ENCODE measurements at places on chromosomes 5 and 9. TPM values are rescaled to one million over a fixed set of nuclear protein-coding genes. Genes with fewer than 3 reads are reported as not detected.
A peak's percentile ranks its signal among the peaks of the same experiment; 100 is the strongest.

The CTSV gene
- 0.27 TPM for total RNA-seq

The MTREX gene
- total RNA-seq: 69.9 TPM

DNA sequence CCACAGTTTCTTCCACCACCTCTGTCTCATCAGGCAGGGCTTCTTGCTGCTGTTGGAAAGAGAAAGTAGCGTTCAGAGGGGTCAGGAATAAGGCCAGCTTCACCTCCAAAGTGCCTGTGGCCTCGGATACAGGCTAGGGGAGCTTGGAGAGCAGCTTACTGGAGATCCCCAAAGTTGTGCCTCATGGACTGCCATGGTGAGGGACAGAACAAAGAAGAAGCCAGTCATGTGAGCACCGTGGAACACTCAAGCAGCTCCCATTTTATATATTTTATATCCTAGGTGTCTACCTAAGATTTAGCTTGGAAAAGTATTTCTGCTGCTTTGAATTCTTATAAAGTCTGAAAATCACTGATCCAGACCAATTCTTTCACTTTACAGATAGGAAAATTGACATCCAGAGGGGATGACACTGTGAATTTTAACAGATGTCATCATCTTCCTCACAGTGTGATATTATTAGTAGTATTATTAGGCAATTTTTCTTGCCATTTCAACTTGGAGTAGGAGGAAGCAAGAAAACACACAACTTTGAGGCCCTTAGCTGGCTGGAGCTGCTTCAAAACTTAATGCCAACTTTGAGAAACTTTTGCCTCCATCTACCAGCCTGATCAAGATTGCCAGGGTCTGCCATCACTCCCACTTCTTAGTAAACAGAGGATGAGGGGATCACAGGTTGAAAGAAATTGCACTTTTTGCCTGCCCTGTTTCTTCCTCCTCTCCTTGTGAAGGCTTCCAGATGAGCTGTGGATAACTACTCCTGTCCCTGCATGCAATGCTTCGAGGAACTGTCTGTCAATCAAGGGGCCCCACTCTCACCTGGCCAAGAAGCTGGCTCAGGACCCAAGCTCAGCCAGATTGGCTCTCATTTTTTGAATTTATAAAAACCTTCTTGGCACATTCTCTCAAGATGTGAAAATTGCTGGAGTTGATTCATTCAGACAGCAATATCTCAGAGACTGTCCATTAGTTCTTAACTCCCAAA, 11.8 kb downstream of the SPARC start:
- no peak for DNase-seq

DNA sequence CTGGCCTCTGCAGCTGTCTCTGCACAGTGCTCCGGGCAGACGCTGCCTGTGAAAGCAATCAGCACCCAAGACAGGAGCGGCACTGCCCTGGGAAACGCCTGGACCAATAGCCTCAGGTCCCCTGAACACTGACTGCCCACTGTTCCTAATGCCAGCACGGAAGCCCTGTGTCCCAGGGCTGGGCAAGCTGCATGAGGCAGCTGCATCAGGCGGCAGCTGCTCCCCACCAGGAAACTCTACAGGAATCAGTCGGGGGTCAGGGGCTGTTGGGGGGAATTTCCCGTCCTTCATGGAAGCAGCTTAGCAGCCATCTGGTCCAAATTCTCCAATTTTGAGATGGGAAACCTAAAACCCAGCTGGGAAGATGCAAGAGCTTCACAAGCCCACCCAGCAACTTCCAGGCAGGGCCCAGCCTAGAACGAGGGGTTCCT, 118.6 kb downstream of the VAV2 start:
- DNase-seq: no peak

The GFM2 gene
- 41.1 TPM for total RNA-seq

DNA sequence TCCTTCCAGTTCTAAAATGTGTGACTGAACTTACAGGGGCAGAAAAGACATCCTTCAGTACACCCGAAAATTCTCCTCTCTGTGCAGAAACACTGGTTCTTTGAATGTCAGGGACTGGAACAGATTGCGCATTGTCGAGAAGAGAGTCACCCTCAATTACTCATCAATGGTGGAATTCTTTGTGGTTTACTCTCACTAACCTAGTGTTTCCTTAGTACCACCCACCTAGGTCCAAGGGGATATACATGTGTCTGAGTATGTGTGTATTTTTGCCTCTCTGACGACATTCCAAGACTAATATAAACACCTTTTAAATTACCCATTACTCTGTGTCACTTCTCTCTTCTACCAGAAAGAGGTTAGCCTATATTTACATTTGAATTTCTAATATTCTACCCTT, 660.8 kb downstream of the TLE1 start:
- no peak for DNase-seq

- DNase-seq: no peak
Measured at GRCh38 chr9:83422527-83422926, 115.7 kb downstream of the FRMD3 start.

GRCh38 chr5:54742417-54742891, 224.9 kb downstream of the SNX18 start:
- DNase-seq: no peak

DNA sequence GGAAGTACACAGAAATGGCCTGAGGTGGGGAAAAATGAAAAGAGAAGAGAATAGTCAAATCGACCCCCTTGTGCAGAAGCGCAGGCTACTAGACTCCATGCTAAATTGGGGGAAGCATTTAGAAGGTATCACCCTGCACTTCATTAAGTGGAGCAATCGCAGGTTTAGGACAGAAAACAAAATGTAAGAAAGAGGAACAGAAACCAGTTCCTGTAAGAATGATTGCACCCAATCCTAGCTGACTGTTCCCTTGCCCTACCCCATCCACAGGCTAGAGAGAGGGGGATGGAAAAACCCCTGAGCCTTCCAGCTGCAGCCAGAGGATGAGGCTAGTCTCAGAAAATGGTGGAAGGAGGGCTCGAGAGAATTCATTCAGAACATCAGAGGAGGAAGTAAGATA, 23.9 kb upstream of the PPP1R2B start:
- DNase-seq: no peak

GRCh38 chr5:139799359-139799758, 3.8 kb downstream of the PSD2 start:
- DNase-seq: no peak

- no peak for DNase-seq
Measured at GRCh38 chr5:87300176-87300575, 32.5 kb downstream of the RASA1 start.

- no peak for DNase-seq
Measured at GRCh38 chr5:76425928-76426804, 23.1 kb downstream of the IQGAP2 start.

The ERGIC1 gene
- 81.4 TPM for total RNA-seq

DNA sequence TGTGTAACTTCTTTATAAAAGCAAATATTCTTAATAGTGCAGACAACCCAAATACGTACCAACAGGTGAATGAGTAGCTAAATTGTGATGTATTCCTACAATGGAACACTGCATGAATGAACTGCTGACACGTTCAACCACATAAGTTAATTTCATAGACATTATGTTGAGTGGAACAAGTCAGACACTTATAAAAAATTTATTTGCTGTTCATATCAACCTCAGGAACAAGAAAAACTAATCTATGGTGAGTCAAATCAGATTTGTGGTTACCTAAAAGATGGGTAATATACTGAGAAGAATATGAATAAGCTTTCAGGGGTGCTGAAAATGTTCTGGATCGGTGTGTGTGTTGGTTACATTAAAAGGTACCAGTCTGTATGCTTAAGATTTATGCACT, 35.7 kb downstream of the INVS start:
- DNase-seq: no peak

The PDLIM4 gene
- total RNA-seq: 3.8 TPM

DNA sequence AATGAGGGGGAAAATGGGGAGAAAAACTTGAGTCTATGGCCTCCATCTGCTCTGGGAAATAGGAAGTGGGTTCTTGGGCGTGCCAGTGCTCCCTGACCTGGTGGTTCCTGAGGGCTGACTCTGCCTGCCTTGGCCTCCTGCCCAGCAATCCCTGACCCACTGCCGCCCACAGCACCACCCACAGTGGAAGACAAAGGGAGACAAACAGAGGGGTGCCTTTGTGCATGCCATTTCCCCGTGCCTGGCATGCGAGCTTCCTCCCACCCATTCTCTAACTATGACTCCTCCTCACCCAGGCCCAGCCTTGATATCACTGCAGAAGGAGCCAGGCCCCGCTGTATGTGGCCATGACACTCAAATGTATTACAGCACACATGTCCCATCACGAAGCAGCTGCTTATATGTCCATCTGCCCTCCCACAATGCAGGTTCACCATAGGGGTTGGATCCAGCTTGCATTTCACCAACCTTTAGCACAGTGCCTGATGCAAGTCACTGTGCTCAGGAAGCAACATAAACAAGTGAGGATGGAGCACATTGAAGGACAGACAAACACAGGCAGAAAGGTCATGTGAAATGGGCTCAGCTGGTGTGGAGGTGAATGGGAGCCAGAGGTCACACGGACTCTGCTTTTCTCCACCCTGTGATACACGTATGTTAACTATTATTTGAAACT, 84.4 kb downstream of the ADRB2 start:
- peak; percentile 32 for DNase-seq

DNA sequence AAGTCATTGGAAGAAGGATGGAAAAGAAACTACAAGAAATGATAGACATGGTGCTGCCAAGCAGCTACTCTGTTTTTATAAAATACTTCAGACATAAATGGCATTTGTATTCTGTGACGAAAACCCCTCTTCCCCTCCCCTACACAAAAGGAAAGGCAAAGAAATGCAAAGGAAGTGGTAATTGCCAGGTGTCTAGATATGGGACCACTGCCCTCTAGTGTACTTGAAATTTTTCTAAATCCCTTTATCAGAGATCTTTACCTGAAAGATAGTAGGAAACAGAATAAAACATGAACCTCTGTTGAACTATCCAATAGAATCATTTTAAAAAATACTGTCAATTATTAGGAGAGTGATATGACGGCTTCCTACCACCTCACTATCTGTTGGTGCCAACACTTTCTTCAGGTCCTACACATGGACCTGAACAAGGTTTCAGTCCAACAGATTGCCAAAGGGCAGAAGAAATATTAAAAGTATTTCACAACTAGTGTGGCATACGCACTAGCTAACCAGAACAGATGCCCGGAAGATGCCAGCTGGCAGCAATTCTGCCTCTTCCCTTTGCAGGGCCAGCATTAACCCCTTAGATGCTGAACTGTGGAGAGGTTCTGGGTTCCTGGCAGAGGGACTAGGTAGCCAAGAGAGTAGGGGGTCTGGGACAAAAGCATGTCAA, 104.1 kb downstream of the TSSK1B start:
- DNase-seq: peak; percentile 60

GRCh38 chr9:130172161-130172857, at the start of gene NCS1:
TSS of gene NCS1 (plus strand) at chr9:130172404. CDS start at chr9:130172664, 260 bp downstream.
- peak; percentile 88 for DNase-seq

Data from left ventricle myocardium superior (tissue), 1 donor.